ENCODE measurements at places on chromosomes 2 and 18. TPM values are rescaled to one million over a fixed set of nuclear protein-coding genes. Genes with fewer than 3 reads are reported as not detected.

Gene POTEC
- not detected for total RNA-seq

Gene HNRNPA3
- total RNA-seq, result 292 TPM

Gene HNMT
- not detected for total RNA-seq

Gene SAG
- not detected for total RNA-seq

Gene FZD7
- 0.65 TPM for total RNA-seq

Gene SP5
- total RNA-seq, result not detected

Gene PRPF40A
- total RNA-seq, result 148 TPM

Gene PLEKHA3
- 21.0 TPM for total RNA-seq

Gene ACVR1C
- 1.7 TPM for total RNA-seq

Gene BBS5
- total RNA-seq, result 2.6 TPM

Gene LIPG
- 0.18 TPM for total RNA-seq

Gene ZNF396
- total RNA-seq, result 0.38 TPM

Measured in activated CD8-positive, alpha-beta T cell treated with anti-CD3 and anti-CD28 coated beads for 36 hours (primary cell).